ENCODE measurements at places on chromosomes 13 and 19. TPM values are rescaled to one million over a fixed set of nuclear protein-coding genes. Genes with fewer than 3 reads are reported as not detected.

Gene C3
- 104 TPM for total RNA-seq

Gene IGFL3
- not detected for total RNA-seq

Gene CCDC169
- 17.2 TPM for total RNA-seq

Gene GNG14
- total RNA-seq: not detected

Gene CEACAM3
- 1.9 TPM for total RNA-seq

Gene ACTMAP
- total RNA-seq: 2.6 TPM

Gene GNG7
- total RNA-seq: 12.3 TPM

Gene NUP58
- 145 TPM for total RNA-seq

Gene LGALS7B
- 2.1 TPM for total RNA-seq

Gene ONECUT3
- 0.55 TPM for total RNA-seq

Gene PDE4A
- total RNA-seq: 7.6 TPM

Gene VSTM2B
- total RNA-seq: 9.6 TPM

Gene C19orf38
- total RNA-seq: 5.6 TPM

Gene SERTM1
- total RNA-seq: 7.9 TPM

Gene DEDD2
- total RNA-seq: 40.6 TPM

Gene BEST2
- total RNA-seq: 0.55 TPM

Gene PSG7
- not detected for total RNA-seq

Gene UPK1A
- total RNA-seq: not detected

Gene SIGLEC8
- not detected for total RNA-seq

Gene MCEMP1
- total RNA-seq: not detected

Gene WDR88
- total RNA-seq: not detected

Gene ICAM5
- 3.4 TPM for total RNA-seq

Gene GJB2
- 3.7 TPM for total RNA-seq

Gene ZIC5
- total RNA-seq: 10.4 TPM

Gene STK11
- 58.2 TPM for total RNA-seq

Gene GPR4
- total RNA-seq: 0.71 TPM

Gene CCDC8
- total RNA-seq: 43.4 TPM

Gene PRSS57
- not detected for total RNA-seq

Gene LGALS7
- not detected for total RNA-seq

Gene NCR1
- not detected for total RNA-seq

Gene FGF9
- 19.5 TPM for total RNA-seq

Gene OR7G3
- total RNA-seq: not detected

Gene ZC3H13
- total RNA-seq: 47.3 TPM

Gene CBARP
- total RNA-seq: 6.2 TPM

Gene UBE2L5
- not detected for total RNA-seq

Gene FFAR3
- total RNA-seq: 0.44 TPM

Gene TMEM161A
- 13.0 TPM for total RNA-seq

Gene ZFR2
- 7.1 TPM for total RNA-seq

Gene CBLC
- 1.1 TPM for total RNA-seq
